ENCODE measurements at places on chromosomes 13 and 19. TPM values are rescaled to one million over a fixed set of nuclear protein-coding genes. Genes with fewer than 3 reads are reported as not detected.
A peak's percentile ranks its signal among the peaks of the same experiment; 100 is the strongest.

Gene ZNF560
- polyA plus RNA-seq: 0.67 TPM

DNA sequence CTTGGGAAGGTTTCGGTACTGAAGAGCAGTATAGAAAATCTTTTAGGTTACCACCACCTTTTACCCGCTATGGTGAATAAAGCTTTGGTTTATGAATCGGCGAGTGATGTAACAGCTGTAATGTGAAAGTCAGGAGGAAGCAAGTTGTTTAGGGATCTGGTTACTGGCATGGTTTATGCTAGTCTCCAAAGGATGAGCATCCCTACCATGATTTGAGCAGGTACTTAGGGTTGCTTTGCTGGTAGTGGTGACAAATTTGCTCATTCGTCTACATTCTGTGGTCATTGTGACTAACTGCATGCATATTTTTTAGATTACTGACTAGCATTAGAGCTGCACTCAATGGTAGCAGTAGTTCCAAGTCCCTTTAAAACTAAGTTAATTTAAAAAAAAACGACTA, 104.1 kb downstream of the FRY start:
- DNase-seq: no peak

DNA sequence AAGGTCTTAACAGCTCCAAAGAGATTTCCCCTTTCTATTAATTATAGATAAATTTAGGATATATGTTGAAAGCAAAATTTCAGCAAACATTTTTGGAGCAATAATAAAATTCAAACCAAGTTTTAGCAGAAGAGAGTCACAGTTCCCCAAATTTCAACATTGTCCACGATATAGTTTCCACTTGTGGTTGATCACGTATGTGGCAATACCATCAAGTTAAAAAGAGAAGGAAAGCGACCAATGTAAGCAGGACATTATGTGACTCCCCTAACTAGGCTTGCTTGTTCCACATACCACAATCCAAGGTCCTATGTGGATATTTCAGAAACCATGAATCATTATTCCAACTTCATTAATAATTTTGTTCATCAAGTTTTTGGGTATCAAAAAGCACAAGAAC, 52.8 kb downstream of the ELF1 start:
- no peak for DNase-seq

- no peak for DNase-seq
Measured at GRCh38 chr13:47233734-47234133, 336.9 kb upstream of the HTR2A start.

DNA sequence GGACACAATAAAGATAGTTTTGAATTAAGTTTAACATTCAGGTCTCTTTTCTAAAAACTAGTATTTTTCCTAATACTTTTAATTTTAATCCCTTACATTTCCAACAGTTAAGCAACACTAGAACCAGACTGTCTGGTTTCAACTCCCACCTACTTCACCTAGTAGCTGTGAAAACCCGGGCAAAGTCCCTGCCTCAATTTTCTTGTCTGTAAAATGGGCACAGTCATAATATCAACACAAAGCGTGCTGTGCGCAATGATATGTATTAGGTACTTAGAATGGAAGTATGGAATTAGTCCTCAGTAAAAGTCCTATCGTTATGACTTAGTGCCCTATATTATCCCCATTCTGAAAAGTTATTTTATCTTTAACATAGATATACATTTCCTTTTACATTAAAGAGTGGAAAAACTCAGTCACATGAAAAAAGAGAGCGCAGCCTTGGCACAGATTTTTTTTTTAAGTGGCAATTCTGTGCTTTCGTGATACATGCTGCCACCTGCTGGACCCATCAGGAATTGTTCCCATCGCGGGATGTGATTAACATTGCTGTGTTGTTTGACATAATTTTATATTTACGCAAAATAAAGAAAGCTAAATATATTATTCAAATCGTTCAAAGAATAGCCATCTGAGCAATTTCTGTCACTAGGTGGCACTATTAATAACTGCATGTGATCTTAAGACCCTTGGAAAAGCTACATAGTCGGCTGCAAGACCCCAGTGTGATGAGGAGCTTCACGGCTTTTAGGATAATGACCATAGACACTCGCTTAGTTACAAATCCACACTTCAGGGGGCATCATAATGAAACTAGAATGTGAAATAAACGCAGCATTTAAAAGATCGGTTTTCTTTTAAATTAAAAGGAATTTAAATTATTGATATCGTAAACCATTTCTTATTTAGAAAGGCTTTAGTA, 59.9 kb downstream of the LIG4 start:
- peak; percentile 18 for DNase-seq

DNA sequence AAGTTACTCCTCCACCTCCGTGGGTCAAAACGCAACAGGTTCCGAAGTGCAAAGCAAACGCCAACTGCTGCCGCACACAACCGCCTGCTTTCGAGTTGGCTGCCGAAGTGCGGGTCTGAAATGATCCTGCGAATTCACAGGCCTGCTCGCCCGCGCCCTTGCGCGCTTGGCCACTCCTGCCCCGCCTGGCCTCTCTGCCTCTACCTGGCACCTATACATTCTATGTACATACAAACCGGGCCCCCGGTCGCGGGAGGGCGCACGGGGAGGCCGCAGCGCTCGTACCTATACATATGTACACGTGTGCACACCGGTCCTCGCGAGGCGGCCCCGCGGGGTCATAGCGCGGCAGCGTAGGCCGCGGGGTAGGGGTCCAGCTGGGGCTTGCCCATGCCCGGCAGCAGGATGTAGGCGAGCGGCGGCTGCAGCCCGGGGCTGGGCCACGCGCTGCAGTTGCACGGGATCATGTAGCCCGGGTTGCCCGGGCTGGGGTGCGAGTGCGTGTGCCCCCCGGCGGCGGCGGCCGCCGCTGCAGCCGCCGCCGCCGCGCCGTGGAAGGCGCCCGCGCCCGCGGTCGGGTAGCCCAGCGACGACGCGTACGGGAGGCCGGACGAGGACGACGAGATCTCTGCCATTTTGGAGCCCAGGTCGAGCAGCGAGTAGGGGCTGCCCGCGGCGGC, 1.3 kb downstream of the SOX21 start:
- DNase-seq: no peak

All from renal cortex interstitium (tissue), 15 donors.